ENCODE measurements at places on chromosomes 2 and 18.

GRCh38 chr2:225112362-225113126 is 70.3 kb upstream of the DOCK10 start:
- no peaks in the 10 kb centered on the region for H3K27me3 ChIP-seq
- no peak for DNase-seq
- no peaks in the 10 kb centered on the region for H3K4me1 ChIP-seq
- no peak overlapping the region for H3K4me3 ChIP-seq
- H3K27ac ChIP-seq: no peak overlapping the region

DNA sequence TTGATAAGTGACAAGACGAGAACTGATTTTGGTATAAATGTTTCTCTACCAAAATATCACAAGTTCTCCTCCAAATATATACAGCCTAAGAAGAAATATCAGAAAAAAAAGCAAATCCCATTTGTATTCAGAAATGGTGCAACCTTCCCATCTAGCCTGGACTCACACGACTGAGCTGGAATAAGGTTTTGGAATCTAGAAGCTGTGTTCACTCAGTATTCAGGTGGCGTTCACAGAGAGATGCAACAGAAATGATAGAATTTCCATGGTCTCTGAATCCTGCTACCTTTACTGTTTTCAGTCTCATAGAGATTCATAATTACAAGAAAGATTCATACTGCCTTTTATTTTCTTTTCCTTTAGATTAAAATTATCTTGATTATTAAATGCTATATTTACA is 347.2 kb upstream of the TRIB2 start:
- DNase-seq: no peak
- no peaks in the 10 kb centered on the region for H3K27me3 ChIP-seq
- no peak overlapping the region for H3K4me3 ChIP-seq
- H3K4me1 ChIP-seq: no peaks in the 10 kb centered on the region

GRCh38 chr2:150569761-150570160 is 82.3 kb upstream of the RND3 start:
- no peaks in the 10 kb centered on the region for H3K27me3 ChIP-seq
- H3K4me3 ChIP-seq: no peak overlapping the region
- no peaks in the 10 kb centered on the region for H3K4me1 ChIP-seq
- no peak overlapping the region for H3K27ac ChIP-seq
- DNase-seq: no peak
- no peaks in the 10 kb centered on the region for H3K36me3 ChIP-seq

DNA sequence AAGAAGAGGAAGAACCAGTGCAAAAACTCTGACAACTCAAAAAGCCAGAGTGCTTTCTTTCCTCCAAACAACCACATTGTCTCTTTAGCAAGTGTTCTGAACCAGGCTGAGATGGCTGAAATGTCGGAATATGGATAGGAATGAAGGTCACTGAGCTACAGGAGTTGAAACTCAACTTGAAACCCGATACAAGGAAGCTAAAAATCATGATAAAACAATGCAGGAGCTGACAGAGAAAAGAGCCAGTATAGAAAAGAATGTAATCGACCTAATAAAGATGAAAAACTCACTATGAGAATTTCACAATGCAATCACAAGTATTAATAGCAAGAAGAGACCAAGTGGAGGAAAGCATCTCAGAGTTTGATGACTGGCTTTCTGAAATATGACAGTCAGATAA is 15.0 kb upstream of the EIF2AK3 start:
- no peak for DNase-seq
- H3K27ac ChIP-seq: no peak overlapping the region
- H3K36me3 ChIP-seq: no peaks in the 10 kb centered on the region
- H3K4me1 ChIP-seq: no peaks in the 10 kb centered on the region
- no peak overlapping the region for H3K4me3 ChIP-seq

GRCh38 chr18:5145168-5145825 is 51.8 kb downstream of the AKAIN1 start:
- DNase-seq: no peak
- H3K4me3 ChIP-seq: no peak overlapping the region

DNA sequence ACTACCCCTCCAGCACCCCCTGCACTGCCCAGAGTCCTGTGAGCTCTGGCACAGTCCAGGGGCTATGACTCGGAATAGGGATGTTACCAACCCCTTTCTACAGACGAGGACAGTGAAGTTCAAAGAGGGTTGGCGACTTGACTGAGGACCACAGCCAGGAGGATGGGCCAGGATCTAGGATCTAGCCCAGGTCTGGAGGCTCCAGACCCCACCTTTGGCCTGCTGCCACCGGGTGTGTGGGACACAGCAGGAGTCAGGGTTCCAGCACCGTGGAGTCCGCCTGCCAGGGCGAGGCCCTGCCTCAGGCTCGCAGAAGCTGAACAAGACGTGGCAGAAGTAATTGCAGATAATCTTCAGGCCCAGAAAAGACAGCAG is 37.9 kb upstream of the GPC1 start:
- H3K27ac ChIP-seq: no peak overlapping the region
- DNase-seq: peak; percentile 59
- no peaks in the 10 kb centered on the region for H3K4me1 ChIP-seq

DNA sequence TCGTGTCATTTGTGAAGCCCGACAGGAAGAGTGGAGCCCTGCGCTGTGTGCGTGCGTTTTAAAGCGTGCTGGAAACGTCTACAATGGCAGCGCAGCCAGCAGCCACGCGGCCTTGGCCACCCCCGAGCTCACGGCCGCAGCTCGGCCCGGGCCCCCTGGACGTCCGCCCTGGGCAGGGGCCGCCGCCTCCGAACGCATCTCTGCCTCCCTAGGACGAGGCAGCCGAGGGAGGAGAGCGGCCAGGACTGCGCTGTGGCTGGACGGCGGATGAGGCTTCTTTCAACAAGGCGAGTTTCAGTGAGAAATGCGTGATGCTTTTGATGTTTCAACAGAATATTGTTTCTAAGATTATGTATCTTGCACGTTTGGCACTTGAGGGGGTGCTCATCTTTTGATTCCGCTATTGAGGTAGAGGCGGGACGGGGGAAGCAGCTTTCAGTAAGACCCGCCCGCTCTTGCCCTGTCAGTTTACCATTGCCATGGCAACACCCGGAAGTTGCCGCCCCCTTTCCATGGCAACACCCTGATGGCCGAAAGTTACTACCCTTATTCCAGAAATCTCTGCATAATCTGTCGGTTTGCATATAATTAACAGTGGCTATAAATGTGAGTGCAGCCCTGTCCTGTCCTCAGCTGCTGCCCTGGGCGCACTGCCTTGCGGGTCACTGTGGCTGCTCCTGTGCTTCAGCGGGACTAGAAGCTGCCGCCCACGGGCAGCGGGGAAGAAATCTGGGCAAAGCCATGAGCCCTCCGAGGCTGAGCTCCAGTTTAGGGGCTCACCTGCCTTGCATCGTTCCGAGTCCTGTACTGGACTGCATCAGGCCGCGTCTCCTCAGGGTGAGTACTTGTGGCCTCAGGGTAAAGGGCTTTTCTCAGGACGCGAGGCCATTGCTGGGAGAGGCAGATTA is 38.6 kb downstream of the ADNP2 start:
- H3K4me3 ChIP-seq: peak overlapping the region; percentile 52
- no peaks in the 10 kb centered on the region for H3K36me3 ChIP-seq
- peak; percentile 88 for DNase-seq
- H3K27ac ChIP-seq: no peak overlapping the region

DNA sequence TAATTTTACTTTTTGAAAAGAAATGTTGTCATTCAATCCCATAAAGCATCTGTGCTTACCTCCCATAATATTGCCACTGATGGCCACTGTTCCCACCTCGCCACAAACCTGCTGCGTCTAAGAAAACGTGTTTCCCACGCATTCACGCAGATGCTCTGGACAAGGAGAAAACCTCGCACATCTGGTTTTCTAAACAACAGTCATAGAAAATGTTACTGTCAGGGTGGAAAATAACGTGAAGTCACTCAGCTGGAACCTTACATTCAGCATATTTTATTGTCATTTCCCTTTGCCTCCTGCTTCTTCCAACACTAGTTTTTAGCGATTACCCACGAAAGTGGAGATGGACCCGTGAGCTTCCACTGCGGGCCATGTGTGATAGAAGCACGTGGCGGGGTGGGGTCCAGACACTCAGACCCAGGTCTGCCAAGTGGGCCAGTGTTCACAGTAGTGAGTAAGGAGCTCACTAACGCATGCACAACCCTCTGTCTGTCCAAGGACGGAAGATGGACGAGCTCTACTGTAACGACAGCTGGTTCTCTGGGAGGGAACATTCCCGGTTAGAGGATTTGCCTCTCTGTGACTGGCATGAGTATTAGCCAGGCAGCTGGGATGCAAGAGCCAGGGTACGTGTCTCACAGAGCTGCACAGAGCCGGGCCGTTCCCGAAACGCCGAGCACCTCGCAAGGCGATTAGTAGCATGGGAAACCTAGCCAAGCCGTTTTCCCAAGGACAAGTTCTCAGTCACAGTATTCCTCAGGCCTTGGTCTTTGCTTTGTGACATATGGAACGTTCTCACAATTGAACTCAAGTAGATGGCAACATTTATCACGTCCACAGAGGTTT is 94.5 kb downstream of the MTCL1 start:
- H3K36me3 ChIP-seq: no peaks in the 10 kb centered on the region
- H3K27ac ChIP-seq: peak overlapping the region; percentile 71
- H3K27me3 ChIP-seq: no peaks in the 10 kb centered on the region
- H3K4me1 ChIP-seq: no peaks in the 10 kb centered on the region

- no peak overlapping the region for H3K27ac ChIP-seq
- no peaks in the 10 kb centered on the region for H3K27me3 ChIP-seq
- H3K36me3 ChIP-seq: no peaks in the 10 kb centered on the region
These were observed 73.3 kb upstream of the FSIP2 start for GRCh38 chr2:185665251-185665814.

DNA sequence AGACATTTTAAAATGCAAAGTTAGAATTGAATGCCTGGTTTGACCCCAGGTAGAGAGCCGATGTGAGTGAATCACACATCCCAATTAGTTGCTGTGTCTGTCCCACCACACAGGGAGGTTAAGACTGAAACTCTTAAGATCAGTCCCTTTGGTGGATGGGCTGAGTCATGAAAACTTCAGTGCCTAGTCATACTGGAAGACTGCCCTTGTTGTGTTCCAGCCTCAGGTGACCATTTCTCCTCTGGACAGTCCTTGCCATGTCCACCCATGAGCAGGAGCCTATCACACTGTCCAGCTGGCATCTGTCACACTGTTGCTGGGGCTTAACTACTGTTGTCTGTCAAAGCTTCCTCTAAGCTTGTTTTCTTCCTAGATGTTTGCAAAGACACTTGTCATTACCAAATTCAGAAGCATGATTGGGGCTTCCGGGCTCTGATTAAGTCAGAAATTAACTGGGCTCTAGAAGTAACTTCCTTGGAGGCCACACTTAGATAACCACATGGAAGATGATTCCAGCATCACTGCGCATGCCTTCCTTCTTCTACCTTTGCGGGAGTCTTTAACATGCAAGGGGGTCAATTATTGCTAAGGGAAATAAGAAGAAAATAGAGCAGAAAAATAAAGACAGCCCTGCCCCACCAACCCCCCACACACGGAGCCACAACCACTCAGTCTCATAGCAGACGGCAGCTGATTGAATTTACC is 21.3 kb downstream of the CYRIA start:
- no peaks in the 10 kb centered on the region for H3K27me3 ChIP-seq
- H3K36me3 ChIP-seq: no peaks in the 10 kb centered on the region
- H3K27ac ChIP-seq: no peak overlapping the region
- no peak overlapping the region for H3K4me3 ChIP-seq
- DNase-seq: no peak

DNA sequence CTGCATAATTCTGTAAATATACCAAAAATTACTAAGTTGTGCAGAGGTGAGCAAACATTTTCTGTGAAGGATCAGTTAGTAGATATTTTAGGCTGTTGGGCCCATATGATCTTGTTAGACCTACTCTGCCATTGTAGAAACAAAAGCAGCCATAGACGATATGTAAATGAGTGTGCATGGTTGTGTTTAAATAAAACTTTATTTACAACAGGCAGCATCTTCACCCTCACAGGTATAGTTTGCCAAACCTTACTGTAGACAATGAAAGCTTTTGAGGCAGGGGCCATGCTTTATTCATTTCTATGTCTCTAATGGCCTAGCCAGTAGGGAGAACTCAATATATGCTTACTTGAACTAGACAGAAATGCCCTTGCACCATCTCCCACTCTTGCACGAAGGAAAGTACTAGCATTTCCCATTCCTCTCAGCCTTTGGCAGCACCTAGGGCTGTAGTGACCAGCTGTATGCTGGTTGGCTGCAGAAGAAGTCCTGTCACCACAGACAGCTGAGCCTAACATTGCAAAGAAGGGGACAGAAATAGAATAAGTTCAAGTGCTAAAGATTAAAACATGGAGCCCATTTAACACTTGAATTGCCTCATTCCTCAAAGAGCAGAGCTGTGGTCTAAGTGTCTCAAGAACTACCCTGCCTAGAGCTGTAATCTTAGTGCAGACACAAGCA is 305.1 kb upstream of the MGAT5 start:
- no peaks in the 10 kb centered on the region for H3K27me3 ChIP-seq
- H3K4me3 ChIP-seq: no peak overlapping the region
- no peak for DNase-seq
- no peaks in the 10 kb centered on the region for H3K36me3 ChIP-seq

DNA sequence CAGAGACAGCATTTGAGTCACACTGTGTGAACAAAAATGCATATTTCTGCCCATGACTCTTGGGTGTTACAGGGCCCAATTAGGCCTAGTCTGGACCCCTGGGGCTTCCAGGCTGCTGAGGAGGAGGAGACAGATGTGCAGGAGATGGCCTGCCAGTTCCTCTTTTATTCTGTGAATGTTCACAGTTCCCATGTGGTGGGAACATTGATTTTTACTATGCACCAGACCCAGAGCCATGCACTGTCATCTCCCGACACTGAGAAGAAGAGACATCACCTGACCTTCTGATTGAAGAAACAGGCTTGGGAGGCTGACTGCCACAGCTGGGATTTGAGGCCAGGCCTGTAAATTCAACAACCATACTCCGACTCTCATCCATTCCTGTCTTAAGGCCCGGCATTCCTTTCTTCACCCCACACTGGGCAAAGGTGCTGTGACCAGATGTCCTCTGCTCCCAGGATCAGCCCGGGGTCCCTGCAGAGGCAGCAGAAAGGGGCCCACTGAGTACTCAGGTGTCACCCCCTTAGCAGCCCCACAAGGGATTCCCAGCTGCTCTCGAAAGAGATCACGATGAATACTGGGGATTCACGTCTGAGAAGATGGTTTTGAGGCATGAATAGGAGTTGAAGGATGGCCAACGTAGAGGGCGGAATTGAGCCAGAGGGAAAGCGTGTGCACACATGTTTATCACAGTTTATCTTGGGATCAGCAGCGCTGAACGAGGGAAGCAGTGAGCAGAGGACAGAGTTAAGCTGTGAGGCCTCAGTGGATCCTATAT is 3.6 kb upstream of the TFCP2L1 start:
- no peak for DNase-seq
- H3K4me3 ChIP-seq: no peak overlapping the region
- H3K36me3 ChIP-seq: no peaks in the 10 kb centered on the region
- no peaks in the 10 kb centered on the region for H3K27me3 ChIP-seq

DNA sequence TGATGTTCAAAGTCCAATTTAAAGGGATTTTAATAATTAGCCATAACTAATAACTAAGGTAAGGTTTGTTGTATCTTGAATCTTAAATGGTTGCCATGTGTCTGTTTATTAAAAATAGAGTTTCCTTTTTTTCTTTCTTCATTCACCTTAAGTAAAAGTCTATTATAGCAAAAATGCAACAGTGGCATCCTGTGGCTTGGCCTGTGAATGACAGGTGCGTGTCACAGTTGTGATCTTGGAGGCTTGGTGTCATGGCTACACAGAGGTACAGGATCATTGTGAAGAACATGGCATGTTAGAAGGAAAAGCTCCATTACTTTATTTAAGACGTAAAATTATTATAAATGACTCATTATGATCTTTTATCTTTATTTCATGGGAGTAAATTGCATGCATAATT is 246.1 kb downstream of the BCL2 start:
- no peak overlapping the region for H3K27ac ChIP-seq
- H3K27me3 ChIP-seq: no peaks in the 10 kb centered on the region
- H3K36me3 ChIP-seq: no peaks in the 10 kb centered on the region
- no peaks in the 10 kb centered on the region for H3K4me1 ChIP-seq
- no peak overlapping the region for H3K4me3 ChIP-seq

All from tibial artery (tissue), 4 donors.